ENCODE measurements at places on chromosomes 6 and 20.

DNA sequence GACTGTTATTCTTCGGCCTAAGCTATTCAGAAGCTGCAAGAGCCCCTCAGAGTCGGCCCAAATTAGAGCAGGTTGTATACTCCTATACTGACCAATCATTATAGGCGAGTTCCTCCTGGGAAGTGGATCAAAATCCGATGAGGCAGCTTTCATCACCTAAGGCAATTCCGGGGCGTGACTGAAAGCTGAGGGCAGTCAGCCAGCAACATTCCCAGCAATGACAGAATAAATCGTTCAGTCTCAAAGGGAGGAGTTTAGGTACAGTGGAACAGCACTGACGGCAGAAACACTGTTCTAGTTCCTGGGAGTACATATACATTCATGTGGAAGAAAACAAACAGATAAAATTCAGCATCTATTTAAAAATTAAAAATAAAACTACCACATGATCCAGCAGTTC, 10.8 kb downstream of the HLA-DQB2 start:
- DNase-seq, result no peak

DNA sequence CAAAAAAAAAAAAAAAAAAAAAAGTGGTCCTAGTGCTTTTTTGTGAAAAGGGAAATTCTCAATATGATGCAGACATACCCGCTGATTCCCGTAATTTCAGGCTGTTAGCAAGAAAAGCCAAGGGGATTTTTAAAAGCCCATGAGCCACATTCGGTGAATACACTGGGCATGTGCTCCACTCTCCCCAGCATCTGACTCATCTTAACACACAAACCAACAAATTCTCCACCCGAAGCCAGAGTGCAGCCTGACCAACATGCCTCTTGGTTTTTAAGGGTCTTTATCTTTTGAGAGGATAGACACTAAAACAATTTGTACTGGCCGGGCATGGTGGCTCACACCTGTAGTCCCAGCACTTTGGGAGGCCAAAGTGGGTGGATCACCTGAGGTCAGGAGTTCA, 45.5 kb upstream of the CD83 start:
- DNase-seq, result no peak

GRCh38 chr6:6556738-6557503, 31.6 kb upstream of the LY86 start:
- DNase-seq, result peak; percentile 53

DNA sequence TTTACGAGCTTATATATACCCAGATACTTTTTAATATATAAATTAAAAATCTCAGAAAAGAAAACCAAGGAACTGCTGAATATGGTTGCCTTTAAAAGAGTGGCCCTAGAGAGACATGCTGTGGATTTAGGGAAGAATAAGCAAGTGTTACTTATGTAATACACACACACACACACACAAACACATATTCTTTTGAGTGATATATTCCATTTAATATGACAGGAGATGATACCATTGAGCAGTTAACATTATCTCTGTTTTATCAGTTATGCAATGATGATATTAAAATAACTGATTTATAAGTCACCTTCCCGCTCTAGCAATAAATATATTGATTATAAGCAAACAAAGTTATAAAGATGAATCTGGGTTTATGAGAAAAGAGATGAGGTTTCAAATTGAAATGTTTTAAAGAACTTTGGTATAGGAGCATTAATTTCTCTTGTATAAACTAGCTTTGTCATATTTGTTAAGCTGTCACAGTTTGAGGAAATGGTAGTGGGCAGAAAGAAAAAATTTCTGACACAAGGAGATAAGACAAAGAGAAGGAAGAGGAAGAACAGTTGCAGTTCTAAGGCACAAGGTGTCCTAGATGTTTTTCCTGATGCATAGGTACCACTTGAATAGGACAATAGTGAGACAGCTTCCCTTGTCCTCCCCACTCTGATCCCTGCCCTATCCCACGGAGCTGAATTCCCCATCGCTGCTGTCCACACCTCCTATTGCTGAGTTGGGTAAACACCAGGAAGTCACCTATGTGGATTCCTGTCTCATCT, 26.4 kb downstream of the GPX5 start:
- DNase-seq, result no peak

DNA sequence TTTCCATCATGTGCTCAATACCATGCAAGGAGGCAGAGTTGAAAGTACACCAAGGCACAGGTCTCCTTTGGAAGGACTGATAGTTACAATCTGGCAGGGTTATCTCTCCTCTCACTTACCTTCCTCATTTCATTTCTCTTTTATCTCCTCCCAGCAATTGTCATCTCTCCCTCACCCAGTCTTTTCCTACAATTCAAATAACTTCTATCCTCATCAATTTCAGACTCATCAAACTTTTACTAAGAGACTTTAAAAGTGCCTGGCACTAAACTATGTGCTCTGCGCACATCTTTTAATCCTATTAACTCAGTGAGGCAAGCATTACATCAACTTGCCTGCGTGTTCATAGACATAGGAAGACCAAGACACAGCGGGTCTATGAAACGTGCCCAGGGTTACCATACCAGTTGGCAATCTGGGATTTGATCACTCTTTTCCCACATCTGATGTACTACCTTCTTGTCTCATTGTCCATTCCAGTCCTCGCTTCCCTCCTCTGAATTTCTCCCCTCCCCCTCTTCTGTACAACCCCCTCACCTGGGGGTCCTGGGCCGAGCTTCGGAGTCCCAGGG, 1.2 kb downstream of the VARS1 start:
- no peak for DNase-seq

DNA sequence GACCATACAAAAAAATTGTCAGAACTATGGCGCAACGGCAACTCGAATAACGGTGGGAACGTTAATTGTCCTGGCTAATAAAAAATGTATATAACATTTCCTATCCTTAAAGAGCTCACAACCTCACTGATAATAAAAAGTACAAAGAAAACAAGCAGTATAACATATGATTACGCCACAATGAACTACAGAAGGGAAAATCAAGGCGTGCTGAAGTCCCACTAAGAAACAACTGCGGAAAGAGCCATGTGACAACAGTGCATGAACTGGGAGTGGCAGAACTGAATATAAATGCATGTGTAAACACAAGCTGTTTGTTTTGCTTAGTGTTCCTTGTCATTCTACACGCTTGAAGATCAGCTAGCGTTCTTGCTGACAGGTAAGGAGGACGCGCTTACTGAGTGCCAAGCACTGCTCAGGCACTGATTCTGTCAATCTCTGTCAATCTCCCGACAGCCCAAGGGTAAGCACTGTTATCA, 466 bp upstream of the PSMB1 start:
- no peak for DNase-seq

GRCh38 chr20:64142590-64142989, 21.7 kb upstream of the MYT1 start:
- no peak for DNase-seq

GRCh38 chr6:165183071-165183470, 126.3 kb downstream of the C6orf118 start:
- no peak for DNase-seq

GRCh38 chr6:100833972-100834574, 47.1 kb downstream of the ASCC3 start:
- no peak for DNase-seq

- peak; percentile 39 for DNase-seq
Observed at GRCh38 chr20:14612391-14612790, 275.0 kb upstream of the FLRT3 start.

DNA sequence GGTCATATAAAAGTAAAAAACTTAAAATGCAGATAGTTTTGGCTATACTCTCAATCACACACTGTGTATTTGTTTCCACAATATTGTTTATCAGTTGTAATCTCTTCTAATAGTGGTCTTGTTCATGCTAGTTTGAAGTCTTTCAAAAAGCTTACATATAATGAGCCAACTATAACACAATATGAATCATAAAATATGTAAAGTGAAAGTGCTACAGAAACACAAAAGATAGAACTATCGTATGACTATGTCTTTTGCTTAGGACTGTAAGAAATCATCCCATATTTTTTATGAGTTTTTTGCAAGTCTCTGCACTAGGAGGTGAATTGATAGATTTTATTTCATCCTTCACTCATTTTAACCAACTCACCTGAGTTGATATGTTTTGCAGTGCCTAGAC, 136.0 kb downstream of the MMUT start:
- DNase-seq, result no peak

- DNase-seq, result no peak
Observed at GRCh38 chr6:121594053-121594452, 158.6 kb downstream of the GJA1 start.
